Activated naive CD4-positive, alpha-beta T cell treated with anti-CD3 and anti-CD28 coated beads, Interleukin-2, amount 10 ng/mL, durations not matched to agents 7 days and 5 days (primary cell): ENCODE measurements at places on chromosomes 12 and 14.

- peaks cover 14% of the 10 kb centered on the region for H3K27me3 ChIP-seq
- H3K4me3 ChIP-seq = no peak overlapping the region
- no peak overlapping the region for H3K27ac ChIP-seq
- H3K36me3 ChIP-seq = no peaks in the 10 kb centered on the region
- no peaks in the 10 kb centered on the region for H3K4me1 ChIP-seq
Observed at GRCh38 chr12:107254258-107254856, 161.0 kb upstream of the CRY1 start.

DNA sequence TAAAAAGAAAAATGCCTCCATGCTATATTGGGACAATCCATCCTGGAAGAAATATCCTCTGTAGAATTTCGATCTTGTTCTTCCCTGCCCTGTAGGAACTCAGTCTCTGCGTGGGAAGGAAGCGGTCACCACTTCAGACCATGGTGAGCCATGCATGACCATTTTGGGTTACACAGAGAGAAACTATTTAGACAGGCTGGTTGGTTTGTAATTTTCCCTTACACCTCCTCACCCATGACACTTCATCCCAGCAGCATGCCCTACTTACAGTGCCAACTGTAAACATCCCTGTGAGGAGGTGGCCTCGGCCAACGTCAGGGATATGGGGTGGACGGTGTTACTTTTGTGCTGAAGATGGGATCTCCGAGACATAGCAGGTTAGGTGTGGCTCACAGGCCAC, 121.4 kb downstream of the SMOC1 start:
- no peak overlapping the region for H3K27ac ChIP-seq
- no peaks in the 10 kb centered on the region for H3K36me3 ChIP-seq
- DNase-seq = no peak

- H3K4me3 ChIP-seq = no peak overlapping the region
- DNase-seq = no peak
- peaks cover 11% of the 10 kb centered on the region for H3K4me1 ChIP-seq
Observed at GRCh38 chr12:120775862-120776552, 50.4 kb downstream of the ACADS start.

- H3K36me3 ChIP-seq = no peaks in the 10 kb centered on the region
- H3K4me1 ChIP-seq = peaks cover 11% of the 10 kb centered on the region
- no peak overlapping the region for H3K27ac ChIP-seq
- H3K27me3 ChIP-seq = no peaks in the 10 kb centered on the region
- H3K4me3 ChIP-seq = no peak overlapping the region
Observed at GRCh38 chr12:22287776-22288621, 46.5 kb downstream of the ST8SIA1 start.

DNA sequence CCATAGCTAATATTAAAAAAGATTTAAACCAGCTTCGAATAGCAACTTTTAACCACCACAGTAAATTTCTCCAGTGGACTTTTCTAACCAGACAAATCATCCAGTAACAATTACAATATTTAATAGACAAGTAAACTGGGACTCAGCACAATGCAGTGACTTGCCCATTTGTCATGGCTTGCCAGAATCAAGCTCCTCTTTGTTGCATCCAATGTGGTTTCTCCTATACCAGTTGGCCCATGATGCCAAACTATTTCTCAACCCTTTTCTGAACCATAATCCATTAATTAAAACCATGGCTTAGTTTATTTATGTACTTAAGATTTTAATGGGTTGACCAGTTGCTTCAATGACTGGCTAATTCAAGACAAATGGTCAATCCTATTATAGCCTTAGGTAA, 64.4 kb downstream of the DIO2 start:
- H3K36me3 ChIP-seq = no peaks in the 10 kb centered on the region
- no peaks in the 10 kb centered on the region for H3K27me3 ChIP-seq
